CD4-positive, alpha-beta T cell treated with Interleukin-15 for 4 hours (primary cell): ENCODE measurements at places on chromosomes 6 and 20.

GRCh38 chr6:11497107-11497506 lies 40.4 kb upstream of the TMEM170B start:
- no peak for DNase-seq

DNA sequence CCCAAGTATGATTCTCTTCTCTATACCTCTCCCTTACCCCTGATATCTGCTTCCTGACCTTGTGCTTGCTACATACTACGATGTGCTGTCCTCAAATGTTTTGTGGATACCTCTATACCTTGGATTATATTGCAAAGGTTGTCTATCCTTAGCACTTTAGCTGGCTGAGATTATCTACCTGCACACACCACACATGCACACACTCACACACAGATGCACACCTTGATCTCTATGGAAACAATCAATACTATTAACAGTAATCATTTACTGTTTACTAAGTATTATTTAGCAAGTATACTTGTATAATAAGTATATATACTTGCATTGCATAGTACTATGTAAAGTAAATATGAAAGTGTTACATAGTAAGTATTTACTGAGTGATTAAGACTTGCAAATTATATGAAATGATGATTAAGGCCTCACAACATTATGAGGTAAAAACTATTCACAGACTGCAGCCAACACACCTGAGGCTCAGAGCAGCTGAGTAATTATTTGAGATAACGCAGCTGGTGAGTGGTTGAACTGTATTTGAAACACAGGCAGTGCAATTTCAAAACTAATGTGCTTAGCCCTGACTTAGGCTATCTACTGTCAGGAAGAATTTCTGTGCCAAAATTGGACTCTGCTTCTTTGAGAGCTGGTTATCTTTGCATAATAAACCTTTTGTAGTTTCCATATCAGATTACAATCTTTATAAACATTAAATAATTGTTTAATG lies 699.9 kb downstream of the FRK start:
- no peak for DNase-seq

- DNase-seq = no peak
Observed at GRCh38 chr20:21514553-21515251, 838 bp upstream of the NKX2-2 start.

GRCh38 chr6:28802417-28803336 lies 121.1 kb downstream of the TRIM27 start:
- no peak for DNase-seq

DNA sequence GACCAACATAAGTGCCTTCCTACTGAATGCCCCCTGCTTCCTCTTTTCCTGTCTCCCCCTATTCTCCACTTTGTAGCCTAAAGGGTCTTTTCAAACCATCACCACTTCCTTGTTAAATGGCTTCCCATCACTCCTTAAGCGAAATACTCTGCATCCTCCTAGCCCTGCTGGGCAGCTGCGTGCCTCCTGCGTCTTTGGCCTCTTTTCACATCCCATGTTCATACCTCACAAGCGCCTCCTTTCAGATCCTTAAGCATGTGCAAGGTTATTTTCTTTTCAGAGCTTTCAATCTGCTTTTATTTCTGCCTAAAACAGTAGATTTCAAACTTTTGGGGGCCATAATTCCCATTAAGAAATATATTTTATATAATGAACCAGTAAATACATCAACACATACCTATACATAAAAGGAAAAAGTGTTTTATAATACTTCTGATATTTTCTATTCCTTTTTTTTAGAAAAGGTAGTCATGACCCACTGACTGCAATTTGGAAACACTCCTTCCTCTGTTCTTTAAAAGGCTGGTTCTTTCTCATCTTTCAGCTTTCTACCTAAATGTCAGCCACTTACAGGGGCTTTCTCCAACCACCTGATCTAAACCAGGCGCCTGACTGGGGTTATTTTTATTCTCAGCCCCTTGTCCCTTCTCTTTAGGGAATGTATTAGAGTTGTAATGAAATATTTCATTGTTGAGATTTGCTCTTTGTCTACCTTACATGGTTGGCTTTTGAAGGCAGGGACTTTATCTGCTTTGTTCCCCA lies 84.1 kb downstream of the PRDM1 start:
- no peak for DNase-seq

GRCh38 chr20:37430778-37431460 lies 85.0 kb downstream of the SRC start:
- DNase-seq = no peak

- DNase-seq = no peak
Observed at GRCh38 chr6:14016935-14017625, 92.3 kb downstream of the RNF182 start.

GRCh38 chr20:49877386-49877921 lies 37.9 kb downstream of the SPATA2 start:
- no peak for DNase-seq

DNA sequence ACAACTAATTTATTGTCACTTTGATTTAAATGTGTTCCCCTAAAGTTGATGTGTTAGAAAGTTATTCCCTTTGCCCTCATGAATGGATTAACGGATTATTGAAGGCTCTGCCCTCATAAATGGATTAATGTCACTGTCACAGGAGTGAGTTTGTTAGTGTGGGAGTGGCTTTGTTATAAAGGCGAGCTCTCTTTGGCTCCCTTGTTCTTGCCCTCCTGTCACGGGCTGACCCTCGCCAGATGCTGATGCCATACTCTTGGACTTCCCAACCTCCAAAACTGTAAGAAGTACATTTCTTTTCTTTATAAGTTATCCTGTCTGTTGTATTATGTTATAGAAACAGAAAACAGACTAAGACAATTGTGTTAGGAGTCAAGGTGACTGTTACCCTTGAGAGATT lies 22.7 kb upstream of the POPDC3 start:
- no peak for DNase-seq

DNA sequence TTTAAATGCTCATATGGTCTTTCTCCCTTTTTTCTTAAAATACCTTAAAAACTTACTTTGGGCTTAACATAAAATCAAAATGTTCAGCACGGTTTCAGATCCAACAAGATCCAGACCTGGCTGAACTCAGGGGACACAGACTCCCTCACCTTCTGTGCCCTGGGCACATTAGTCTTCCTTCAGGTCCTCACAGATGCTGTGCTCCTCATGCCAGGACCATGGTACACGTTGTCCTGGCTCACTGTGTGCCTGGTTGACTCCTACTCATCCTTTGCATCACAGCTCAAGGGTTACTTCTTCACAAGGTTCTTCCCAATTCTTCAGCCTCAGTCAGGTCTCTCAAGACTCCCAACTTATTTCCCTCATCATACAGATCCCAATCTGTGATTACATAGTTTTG lies 73.6 kb upstream of the TCF21 start:
- no peak for DNase-seq

DNA sequence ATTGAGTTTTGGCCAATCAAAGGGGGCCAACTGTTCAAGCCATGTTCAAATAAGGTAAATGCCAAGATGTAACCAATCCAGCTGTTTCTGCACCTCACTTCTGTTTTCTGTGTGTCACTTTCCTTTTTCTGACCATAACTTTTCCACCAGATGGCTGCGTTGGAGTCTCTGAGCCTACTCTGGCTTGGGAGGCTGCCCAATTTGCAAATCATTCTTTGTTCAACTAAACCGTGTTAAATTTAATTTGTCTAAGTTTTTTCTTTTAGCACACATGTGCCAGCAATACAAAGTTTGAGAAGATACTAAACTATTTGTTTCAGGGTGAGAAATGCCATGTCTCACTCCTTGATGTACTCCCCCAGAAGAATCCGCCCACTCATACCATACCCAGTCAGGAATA lies 52.1 kb downstream of the IYD start:
- DNase-seq = no peak

DNA sequence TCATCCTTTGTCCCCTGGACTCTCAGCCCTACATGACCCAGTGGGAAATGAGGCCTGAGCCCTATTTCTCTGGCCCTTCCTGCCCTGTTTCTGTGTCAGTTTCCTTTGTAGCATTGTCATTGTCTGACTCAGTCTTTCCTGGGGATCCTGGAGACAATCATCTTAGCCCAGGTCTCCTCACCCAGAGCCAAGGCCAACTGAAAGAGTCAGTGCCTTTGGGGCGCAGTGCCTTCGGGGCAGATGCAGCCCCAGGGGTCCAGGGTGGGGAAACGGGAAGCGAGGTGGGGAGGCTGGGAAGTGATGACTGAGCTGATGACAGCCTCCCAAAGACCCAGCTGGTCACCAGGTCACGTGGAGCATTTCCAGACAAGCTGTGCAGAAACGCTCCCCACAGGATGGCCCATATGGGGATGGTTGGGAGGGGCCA lies 93.3 kb upstream of the SULF2 start:
- DNase-seq = no peak

DNA sequence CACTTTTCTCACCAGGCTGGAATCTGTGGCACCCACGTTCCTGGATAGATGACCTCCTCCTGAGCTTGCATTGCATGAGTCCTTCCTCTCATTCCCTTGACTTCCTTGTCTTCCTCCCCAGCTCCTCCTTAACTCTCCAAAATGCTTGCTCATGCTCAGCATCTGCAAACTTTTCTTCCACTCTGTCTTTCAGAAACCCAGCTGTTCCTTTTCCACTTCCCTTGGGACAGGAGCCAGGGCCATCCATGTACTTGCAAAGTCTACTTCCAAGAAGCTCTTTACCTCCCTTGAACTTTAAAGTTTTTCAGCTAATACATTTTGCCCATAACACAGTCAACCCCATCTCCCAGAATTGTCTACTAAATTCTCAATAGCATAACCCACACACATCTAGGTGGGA lies 861.7 kb downstream of the QKI start:
- no peak for DNase-seq

GRCh38 chr20:32007787-32008616 lies 2.2 kb upstream of the CCM2L start:
- no peak for DNase-seq

DNA sequence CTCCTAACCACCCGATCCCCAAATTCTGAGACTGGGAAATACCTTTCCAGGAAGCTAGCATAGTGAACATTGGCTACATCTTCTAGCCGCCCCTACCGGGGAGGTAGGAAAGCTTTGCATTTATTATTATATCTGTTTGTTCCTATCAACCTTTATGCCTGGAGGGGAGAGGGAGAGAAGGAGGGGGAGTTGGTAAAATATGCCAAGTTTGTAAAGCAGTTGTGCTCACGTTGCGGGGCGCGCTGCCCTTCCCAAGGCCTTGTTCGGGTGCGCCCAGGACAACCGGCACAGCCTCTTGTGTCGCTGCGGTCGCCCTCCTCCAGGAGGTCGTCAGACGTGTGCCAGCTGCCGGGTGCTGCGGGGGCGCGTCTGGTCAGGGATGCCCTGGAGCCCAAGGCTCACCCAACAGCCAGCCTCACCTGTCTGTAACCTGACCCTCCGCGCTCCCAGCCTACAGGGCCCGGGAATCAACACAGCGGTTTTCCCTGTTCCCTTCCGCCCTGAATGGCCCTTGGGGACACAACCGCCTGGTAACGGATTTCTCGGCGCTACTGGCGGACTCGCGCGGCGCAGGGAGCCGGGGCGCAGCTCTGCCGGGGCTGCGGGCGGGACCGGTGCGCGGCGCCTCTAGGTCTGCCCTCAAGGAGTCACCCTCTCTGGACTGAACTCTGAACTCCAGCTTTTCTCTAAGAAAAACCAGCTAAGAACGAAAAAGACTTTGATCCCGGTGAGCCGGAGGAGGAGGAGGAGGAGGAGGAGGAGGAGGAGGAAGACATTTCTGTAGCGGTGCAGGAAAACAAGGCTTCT lies 1.1 kb upstream of the OVOL2 start:
- DNase-seq = no peak

- no peak for DNase-seq
Observed at GRCh38 chr6:163645560-163645959, 231.0 kb downstream of the QKI start.

DNA sequence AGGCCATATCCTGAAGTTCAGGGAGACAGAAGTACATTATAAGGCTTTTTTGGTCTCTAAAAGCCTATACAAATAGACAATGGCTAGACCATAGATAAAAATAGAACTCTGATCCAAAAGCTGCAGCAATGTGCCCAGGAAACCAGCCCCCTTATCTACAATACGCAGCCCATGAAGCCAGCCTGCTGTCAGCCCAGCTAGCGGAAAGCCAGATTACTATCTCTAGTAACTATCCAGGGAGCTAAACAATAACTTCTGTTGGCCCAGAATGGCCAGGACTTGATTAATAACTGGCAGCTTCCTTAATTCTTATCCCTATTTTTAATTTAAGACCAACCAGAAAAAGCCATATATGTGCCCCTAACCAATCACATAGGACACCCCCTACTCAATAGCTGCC lies 160.4 kb upstream of the SMLR1 start:
- DNase-seq = no peak
